ENCODE measurements at places on chromosomes 1 and 21.

DNA sequence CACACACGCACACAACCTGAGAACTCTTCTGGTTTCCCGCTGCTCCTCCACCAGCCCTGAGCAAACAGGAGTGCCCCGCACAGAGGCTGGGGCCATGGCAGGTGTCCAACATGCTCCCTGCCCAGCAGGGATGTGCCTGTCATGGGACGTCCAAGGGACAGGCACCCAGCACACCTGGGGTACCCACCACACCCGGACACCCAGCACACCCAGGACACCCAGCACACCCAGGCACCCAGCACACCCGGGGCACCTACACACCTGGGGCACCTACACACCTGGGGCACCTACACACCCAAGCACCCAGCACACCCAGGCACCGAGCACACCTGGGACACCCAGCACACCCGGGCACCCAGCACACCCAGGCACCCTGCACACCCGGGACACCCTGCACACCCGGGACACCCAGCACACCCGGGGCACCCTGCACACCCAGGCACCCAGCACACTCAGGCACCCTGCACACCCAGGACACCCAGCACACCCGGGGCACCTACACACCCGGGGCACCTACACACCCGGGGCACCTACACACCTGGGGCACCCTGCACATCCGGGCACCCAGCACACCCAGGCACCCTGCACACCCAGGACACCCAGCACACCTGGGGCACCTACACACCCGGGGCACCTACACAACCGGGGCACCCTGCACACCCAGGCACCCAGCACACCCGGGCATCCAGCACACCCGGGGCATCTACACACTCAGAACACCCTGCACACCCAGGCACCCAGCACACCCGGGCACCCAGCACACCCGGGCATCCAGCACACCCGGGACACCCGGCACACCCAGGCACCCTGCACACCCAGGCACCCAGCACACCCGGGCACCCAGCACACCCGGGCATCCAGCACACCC lies 37.9 kb downstream of the UBE2G2 start:
- peak; percentile 14 for DNase-seq

DNA sequence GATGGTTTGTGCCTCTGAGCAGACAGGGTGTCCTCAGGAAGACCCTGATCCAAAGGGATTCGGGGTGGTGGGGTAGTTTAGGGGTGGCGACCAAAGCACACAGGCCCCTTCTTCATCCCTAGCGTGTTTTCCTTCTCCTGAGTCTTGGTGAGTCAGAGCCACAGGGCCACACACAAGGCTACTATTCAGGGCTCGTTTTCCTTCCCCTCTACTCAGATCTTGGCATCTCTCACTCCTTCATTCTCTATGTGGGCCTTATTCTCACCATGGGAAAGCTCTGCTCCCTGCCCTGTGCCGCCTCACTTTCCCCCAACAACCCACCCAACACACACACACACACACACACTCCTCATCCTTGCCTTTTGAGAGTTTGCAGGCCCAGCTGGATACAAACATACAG lies 43.6 kb upstream of the WNT2B start:
- DNase-seq: no peak

DNA sequence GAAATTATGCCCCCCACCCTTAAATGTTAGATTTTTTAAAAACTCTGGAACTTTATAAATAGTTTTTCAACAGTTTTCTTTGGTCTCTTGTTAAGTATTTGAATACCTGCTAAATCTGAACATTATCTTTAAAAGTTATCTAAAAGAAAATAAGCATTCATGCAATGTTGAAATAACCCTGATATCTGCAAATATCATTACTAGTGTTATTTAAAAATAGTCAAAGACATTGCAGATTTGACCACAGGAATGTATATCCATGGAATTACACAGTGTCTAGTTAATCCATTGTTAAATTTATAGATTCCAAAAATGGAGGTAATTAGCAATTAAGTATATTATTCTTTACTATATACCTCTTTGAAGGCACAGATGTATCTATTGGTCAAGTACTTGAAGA lies 42.0 kb downstream of the PRRX1 start:
- DNase-seq: no peak

DNA sequence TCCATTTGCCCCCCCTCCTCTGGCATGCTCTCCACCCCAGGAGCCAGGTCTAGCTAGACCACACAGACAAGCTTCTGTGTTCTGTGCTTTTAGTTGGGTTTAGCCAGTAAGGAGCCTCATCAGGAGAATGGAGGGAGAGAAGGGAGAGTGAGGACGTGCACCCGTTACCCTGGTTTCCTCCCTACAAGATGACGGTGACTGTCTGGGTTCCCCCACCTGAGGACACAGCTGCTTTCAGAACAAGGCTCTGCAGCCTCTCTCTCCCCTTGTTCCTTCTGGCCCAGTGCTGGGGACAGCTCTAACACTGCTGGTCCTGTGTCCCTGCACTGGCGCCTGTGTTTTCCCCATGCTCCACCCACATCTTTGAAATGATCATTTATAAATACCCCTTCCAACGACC lies 184.4 kb upstream of the GALNT2 start:
- no peak for DNase-seq

GRCh38 chr1:34926894-34927293 lies 2.6 kb downstream of the DLGAP3 start:
- DNase-seq: no peak

- no peak for DNase-seq
Observed at GRCh38 chr1:27049607-27050006, 37.0 kb upstream of the TENT5B start.

- no peak for DNase-seq
Observed at GRCh38 chr1:175232335-175232734, 39.8 kb upstream of the KIAA0040 start.

DNA sequence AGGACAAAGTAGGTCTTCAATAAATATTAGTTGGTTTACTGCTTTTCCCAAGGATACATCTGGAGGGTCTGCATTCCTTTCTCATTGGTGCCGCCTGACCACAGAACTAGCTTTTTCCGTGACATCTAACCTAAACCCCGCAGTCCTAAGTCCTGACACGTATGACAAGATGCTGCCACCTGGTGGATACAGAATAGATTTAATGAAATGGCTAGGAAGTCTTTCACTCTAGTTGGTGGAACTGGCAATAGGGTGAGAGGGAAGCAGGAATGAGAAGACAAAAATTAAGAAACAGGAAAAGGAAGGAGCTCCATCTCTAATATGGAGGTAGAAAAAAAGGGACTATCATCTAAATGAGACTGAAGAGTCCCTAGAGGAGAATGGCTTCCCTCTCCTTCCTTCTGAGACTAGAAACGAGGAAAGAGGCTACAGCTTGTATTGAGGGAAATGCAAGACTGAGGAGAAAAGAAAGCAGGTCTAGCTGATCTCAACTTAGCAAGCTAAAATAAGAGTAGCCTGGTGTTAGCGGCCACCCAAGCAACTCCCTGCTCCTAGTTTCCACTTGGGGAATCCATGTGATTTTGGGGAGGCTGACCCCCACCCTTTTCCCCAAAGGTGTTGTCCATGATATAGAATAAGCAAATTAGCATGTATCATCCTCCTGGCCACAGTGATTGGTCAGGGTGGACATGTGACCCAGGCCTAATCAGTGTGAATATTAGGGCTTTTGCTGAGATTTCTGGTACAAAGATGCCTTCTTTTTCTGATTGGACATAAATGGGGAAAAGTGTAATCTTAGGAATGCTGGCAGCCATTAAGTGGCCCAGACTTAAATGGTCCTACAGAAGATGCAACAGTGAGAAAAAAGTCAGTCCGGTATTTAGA lies 5.9 kb downstream of the RFX5 start:
- DNase-seq: peak; percentile 84

DNA sequence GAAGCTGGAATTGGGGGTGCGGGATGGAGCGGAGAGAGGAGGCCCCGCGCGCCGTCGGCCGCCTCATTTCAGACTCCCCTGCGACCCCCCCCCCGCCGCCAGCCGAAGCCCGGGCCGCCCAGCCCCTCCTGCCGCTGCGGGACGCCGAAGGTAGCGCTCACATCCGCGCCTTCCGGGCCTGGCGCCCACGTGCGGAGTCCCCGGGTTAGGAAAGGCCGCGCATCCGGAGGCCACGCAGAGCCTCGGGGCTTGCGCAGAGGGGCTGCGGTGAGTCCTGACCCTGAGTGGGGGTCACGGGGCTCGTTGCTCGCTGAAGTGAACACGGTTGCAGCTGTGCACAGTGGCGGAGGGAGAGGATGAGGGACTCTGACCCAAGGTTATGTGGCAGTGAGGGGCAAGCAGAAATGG lies 552 bp upstream of the ZNF496 start:
- DNase-seq: peak; percentile 72

DNA sequence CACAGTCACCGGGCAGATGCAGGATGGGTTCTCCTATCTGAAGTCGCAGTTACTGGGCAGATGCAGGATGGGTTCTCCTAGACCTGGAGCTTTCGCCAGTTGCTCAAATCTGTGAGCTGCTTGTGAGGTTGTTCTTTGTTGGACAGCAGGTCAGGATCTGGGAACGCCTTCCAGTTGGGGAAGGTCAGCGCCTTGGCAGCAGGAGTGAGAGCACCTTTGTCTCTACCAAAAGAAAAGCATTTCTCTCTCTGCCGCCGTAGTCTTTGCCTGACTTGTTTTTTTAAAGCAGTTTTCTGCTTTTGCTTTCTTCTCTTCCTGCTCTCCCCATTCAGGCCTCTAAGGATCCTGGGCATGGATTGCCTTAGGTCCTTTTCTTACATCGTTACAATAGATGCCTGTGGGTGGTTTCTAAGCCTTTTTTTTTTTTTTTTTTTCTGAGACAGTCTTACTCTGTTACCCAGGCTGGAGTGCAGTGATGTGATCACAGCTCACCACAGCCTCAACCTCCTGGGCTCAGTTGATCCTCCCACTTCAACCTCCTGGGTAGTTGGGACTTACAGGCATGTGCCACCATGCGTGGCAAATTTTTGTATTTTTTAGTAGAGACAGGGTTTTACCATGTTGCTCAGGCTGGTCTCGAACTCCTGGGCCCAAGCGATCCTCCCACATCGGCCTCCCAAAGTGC lies 15.7 kb downstream of the PEX14 start:
- DNase-seq: no peak

All from small intestine (tissue), 16 donors.